ENCODE measurements at places on chromosomes 2 and 18. TPM values are rescaled to one million over a fixed set of nuclear protein-coding genes. Genes with fewer than 3 reads are reported as not detected.

GRCh38 chr2:217930761-217931563, 71.8 kb downstream of the TNS1 start:
- DNase-seq: no peak

DNA sequence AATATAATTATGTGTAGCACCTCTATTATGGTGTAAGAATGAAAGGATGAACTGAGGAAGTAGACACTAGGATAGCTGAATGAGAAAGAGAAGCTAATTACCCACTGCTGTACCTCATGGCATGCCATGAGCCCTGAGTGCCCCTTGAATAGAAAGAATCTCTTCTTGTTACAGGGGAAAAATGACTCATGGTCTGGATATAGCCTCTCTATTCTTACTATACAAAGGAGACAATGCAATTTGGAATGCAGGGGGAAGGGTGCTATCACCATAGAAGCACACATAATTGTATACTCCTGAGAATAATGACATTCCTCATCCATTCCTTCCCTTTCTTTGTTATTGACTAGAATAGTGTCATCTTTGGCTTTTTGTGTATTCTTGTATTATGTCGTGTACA, 385.2 kb downstream of the CDH7 start:
- no peak for DNase-seq

DNA sequence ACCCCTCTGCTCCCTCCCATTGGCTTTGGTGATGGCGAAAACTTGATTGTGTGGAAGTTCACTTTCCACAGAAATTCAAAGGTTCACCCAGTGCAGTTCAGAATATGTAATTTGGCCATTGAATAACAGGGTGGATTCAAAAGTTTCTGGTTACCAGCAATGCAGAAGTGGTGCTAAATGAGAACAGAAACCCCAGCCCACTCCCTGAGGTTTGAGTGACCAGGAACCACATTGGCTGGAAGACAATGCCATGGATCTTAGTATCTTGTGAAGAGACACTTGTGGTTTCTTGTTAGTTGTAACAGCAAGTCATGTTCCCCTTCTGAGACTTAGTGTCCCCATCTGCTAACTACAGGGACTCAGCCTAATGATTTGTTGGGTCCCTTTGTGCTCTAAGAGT, 49.8 kb downstream of the QPCT start:
- no peak for DNase-seq

NCK2 gene
- total RNA-seq: 42.0 TPM

DNA sequence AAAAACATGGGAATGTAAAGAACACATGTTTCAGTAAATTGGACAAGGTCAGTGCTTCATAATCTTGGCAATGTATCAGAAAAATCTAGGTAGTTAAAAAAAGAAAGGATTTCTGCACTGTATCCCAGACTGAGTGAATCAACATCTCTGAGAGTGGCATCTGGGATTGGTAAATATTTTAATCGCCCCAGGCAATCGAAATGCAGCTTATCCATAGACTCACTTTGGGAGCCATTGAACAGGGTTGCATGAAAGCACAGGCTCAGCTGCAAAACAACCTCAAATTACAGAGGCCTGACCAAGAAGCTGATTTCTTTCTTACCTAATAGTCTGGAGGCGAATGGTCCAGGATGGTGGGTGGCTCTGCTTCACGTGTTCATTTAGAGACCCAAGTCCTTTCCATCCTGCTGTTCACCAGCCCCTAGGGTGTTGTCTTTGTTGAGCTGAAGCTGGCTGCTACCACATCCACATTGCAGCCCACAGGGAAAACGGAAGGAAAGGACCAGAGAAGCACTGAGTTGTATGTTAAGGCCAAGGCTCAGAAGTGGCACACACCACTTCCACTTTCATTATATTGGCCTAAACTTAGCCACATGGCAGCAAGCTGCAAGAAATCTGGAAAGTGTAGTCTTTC, 59.0 kb downstream of the MOGAT1 start:
- no peak for DNase-seq

NAT8 gene
- not detected for total RNA-seq

INHA gene
- total RNA-seq: not detected

- peak; percentile 64 for DNase-seq
These were observed 10.2 kb downstream of the PROKR1 start for GRCh38 chr2:68653538-68653982.

DNA sequence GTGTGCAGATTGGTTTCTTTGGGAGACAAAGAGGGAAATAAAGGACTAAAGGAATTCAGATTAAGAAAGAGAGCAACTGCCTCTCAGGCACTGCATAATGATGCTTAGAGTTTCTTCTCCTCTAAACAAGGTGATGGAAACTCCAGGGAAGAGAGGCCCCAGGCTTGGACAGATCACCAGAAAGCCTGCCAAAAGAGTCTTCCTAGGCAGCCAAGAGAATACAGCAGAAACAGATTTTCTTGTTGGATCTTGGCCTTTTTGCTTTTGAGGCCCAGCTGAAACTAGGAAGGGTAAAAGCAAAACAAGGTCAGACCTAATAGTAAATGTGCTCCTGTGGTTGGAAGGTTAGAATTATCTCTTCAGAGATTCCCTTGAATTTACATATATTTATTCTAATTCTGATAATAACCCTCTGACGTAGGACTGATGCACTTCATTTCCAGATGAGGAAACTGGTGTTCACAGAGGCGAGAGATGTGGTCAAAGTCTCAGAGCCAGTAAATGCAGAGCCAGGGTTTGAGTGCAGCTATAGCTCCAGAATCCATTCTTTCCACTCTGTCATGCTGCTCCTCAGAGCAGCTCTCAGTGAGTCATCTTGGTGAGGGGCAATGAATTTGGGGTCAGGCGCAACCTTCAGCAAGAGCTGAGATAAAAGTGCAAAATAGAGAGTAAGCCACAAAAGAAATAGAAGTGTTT, 142.3 kb upstream of the FBXO11 start:
- DNase-seq: no peak

DSG1 gene
- total RNA-seq: not detected

- no peak for DNase-seq
These were observed 22.7 kb upstream of the DSC3 start for GRCh38 chr18:31065036-31065773.

DNA sequence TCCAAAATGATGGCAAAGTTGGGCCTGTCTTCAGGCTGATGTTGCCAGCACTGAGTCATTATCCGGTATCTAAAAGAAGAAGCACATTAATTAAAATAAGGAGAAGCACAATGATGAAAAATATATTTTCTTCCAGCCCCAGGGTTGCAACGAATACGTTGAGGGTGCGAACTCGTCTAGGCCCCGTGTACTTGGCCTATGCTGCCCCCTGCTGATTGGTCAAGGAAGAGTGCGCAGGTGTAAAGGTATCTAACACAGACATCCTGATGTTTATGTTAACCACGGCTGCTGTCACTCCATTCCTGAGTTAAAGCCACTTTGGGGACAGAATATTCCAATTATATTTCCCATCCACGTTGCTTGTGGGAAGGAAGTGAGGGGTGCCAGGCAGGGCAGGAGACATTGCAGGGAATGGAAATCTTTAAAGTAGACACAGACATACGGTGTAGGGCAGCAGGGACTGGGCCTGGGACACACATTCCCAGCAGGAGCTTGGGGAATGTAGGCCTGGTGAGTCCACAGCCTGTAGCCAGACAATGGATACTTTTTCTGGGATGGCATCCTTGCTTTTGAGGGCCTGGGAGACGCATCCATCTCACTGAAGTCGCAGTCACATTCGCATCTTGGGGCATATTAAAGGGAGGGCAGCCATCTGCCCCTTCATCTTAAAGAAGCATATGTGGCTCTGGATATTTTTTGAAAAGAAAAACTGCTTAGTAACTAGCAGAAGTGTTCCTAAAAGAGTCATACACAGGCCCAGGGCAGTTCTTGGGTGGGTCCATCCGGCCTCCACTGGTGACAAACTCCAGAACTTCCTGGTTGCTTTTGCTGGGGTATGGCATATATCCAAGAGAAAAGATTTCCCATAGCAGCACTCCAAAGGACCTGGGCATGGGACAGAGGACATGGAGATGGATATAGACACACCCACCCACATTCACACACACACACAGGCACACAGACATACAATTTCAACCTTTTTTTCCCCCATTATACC, 81.9 kb downstream of the CLIP4 start:
- DNase-seq: peak; percentile 20

SKOR2 gene
- not detected for total RNA-seq

WDSUB1 gene
- total RNA-seq: 3.1 TPM

GRCh38 chr2:57908736-57909161, 137.9 kb upstream of the VRK2 start:
- no peak for DNase-seq

- DNase-seq: no peak
These were observed 178.6 kb downstream of the ZBTB7C start for GRCh38 chr18:48230467-48231113.

DNA sequence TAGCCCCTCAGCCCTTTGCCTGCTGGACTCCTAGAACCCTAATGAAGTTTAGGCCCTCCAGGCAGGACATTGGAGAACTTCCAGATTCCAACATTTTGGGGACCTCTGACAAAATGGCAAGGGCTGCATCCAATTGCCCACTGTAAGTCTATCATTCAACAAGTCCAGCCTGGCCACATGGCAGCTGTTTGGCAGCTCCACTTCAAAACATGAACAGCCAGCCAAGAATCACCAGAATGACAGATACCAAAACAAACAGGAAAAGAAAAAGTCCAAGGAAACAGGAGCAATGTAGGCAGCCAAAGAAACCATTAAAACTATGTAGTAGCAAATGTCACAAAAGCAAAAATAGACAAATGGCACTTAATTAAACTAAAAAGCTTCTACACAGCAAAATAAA, 25.5 kb downstream of the SLC4A5 start:
- DNase-seq: no peak

DNA sequence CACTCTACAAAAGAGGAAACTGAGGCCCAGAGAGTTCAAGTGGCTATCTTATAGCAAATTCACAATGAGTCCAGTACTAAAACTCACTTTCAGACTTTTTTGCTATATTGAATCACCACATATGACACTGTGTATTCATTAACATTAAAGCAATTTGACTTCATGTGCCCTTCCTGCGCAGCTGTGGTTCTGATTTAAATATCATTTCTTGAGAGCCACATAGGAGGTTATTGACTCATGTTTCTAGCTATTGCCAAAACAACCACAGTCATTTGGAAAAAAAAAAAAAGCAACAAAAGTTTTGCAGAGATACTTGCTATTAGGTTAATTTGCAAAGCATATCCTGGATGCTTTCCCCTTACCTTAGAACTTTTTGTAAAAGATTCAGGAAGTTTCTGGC, 341.2 kb downstream of the PIK3C3 start:
- DNase-seq: no peak

PROKR1 gene
- total RNA-seq: not detected

IGFBP2 gene
- 268 TPM for total RNA-seq

FAP gene
- total RNA-seq: 50.0 TPM

SAG gene
- not detected for total RNA-seq
